ENCODE measurements at places on chromosomes 1 and 21. TPM values are rescaled to one million over a fixed set of nuclear protein-coding genes. Genes with fewer than 3 reads are reported as not detected.

DNA sequence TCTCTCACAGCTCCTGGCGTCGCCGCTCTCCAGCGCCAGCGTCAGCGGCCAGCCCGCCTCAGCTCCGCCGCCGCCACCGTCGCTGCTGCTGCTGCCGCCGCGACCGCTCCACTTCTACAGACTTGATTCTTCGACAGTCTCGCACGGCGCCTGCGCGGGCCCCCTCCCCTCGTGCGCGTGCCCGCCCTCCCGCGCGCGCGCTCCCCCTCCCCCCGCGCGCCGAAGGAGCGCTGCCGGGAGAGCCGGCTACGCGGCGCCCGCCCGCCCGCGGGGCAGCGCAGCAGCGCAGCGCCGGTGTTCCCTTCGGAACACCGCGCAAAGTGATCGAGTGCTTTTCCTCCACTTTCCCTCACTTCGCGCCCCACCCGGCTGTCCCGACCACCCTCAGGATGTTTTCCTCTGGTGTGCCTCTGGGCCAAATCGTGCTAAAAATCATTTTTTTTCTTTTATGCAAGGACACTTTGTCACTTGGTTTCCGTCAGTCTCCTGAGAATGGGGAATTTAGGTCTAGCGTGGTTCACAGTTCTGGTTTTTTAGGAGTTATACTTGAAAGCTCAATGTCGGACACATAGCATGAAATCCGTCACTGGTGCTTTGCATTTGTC lies at the start of gene IRF2BP2:
Gene IRF2BP2 (minus strand): TSS at position 118 of the 605 bp plus-strand sequence. CDS start 684 bp downstream, outside the sequence.
- H3K36me3 ChIP-seq: peaks cover 29% of the 10 kb centered on the region
- peaks cover 35% of the 10 kb centered on the region for H3K4me1 ChIP-seq
- peak; percentile 92 for DNase-seq
- peak within 1 kb of the TSS; percentile 99 for H3K27ac ChIP-seq
- H3K4me3 ChIP-seq: peak within 1 kb of the TSS; percentile 85

GRCh38 chr1:178020968-178021640 lies 51.2 kb upstream of the SEC16B start:
- no peak for DNase-seq
- no peaks in the 10 kb centered on the region for H3K27me3 ChIP-seq
- H3K36me3 ChIP-seq: peaks cover 11% of the 10 kb centered on the region
- no peaks in the 10 kb centered on the region for H3K4me1 ChIP-seq
- no peak overlapping the region for H3K27ac ChIP-seq

GRCh38 chr1:6098303-6099215 lies 52.9 kb downstream of the KCNAB2 start:
- DNase-seq: peak; percentile 41
- H3K4me3 ChIP-seq: no peak overlapping the region
- H3K27ac ChIP-seq: no peak overlapping the region
- no peaks in the 10 kb centered on the region for H3K36me3 ChIP-seq

DNA sequence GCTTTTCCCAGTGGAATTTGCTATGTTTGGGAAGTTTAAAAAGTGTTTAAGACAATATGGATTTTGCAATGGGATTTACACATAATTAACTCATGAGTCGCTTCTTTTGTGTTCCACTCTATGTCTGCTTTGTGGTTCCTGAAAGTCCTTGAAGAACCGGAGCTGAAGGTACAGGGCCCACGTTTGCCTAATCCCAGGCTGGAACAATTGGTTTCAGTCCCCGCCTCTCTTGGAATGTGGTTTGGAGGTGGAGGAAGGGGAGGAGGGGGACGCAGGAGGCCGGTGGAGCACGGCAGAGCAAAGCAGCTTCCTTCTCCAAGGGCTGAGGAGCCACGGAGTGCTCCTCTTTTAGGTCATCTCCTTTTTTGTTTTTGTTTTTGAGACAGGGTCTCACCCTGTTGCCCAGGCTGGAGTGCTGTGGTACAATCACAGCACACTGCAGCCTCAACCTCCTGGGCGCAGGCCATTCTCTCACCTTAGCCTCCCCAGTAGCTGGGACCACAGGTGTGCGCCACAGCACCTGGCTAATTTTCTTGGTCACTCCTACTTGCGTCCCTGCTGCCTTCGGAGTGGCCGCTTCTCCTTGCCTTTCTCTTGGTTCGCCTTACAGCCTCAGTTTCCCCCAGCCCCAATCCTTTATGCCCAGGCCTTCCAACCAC lies 129.5 kb upstream of the ERRFI1 start:
- H3K4me1 ChIP-seq: peaks cover 9% of the 10 kb centered on the region
- no peak for DNase-seq
- no peaks in the 10 kb centered on the region for H3K27me3 ChIP-seq
- no peaks in the 10 kb centered on the region for H3K36me3 ChIP-seq

DNA sequence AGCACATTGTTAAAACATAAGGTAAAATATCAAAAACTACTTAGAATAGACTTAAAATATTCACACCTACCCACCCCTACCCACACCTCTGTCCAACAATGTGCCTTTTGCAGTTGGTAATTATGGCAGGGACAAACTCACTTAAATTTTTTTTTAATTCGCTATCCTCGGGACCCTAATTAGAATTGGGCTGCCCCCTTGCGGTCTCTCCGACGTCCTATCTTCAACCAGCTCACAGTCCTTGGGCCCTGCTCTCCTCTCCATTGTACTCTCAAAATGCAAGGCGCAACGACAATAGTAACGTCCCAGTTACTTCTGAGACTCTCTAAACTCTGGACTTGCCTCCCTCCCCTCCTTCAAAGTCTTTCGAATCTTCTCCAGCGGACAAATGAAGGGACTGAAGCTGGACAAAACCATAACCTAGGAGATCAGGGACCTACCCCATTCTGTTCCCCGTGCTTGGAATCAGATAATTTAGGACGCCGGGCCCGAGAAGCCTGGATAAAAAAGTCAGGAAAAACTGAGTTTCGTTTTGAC lies 1.1 kb upstream of the CIART start:
- H3K4me1 ChIP-seq: peaks cover 8% of the 10 kb centered on the region
- DNase-seq: peak; percentile 79
- peak overlapping the region; percentile 64 for H3K4me3 ChIP-seq
- H3K27ac ChIP-seq: peak overlapping the region; percentile 96

DNA sequence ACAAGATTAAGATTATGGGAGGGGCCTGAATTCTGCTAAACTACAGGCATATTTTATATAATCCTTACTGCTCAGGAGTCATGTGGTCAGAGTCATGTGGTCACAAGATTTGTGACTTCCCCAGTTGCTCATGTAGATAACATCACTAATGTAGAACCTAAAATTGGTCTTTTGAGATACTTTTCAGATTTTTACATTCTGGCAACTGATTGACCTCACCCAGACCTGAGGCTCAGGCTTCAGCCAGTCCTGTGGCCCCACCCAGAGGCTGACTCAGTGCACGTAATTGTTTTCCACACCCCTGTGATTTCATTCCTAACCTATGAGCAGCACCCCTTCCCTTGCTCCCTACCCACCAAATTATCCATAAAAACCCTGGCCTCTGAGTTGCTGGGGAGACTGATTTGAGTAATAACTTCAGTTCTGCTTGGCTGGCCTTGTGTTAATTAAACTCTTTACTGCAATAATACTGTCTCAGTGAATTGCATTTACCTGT lies 41.7 kb upstream of the ZNF326 start:
- DNase-seq: no peak
- H3K27ac ChIP-seq: no peak overlapping the region
- no peaks in the 10 kb centered on the region for H3K4me1 ChIP-seq
- H3K27me3 ChIP-seq: no peaks in the 10 kb centered on the region
- H3K4me3 ChIP-seq: no peak overlapping the region

GRCh38 chr1:225446595-225446960 lies 18.7 kb upstream of the LBR start:
- H3K36me3 ChIP-seq: no peaks in the 10 kb centered on the region
- H3K27ac ChIP-seq: peak overlapping the region; percentile 70
- no peaks in the 10 kb centered on the region for H3K27me3 ChIP-seq
- H3K4me3 ChIP-seq: no peak overlapping the region

GRCh38 chr1:90989990-90990389 lies 31.8 kb downstream of the ZNF644 start:
- no peaks in the 10 kb centered on the region for H3K36me3 ChIP-seq
- no peaks in the 10 kb centered on the region for H3K27me3 ChIP-seq
- no peaks in the 10 kb centered on the region for H3K4me1 ChIP-seq
- DNase-seq: no peak

DNA sequence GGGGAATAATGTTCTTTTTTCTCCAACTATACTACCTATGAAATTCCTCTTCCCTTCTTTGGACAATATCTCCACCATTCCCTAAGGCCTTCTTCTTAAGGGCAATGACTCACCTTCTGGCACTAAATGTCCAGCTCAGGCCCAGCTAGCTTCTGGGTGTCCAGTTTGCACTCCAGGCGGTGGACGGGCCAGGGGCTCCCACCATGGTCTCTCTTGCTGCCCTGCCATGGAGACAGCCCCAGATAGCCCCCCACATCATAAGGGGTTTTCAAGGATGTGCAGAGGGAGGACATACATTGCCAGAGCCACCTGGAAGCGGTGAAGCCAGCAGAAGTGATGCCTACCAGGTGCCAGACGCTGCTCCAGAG lies 43.8 kb downstream of the C1orf198 start:
- DNase-seq: no peak
- H3K36me3 ChIP-seq: no peaks in the 10 kb centered on the region
- H3K4me3 ChIP-seq: no peak overlapping the region
- no peaks in the 10 kb centered on the region for H3K27me3 ChIP-seq

DNA sequence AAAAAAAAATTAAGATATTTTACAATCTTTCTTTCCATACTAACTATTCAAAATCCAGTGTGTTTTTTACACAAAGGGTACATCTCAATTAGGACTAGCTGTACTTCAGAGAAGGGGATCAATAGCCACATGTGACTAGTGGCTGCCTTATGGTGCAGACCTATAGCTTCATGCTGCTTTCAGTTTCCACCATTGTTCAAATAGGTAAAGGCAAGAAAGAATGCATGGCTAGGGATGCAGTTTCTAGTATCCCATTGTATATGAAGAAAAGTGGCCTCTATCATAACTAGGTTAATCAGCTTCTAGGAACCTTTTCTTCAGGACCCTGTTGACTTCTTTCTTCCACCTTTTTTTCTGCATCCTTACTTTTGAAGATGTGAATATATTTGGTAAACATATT lies 35.7 kb downstream of the OSBPL9 start:
- H3K4me1 ChIP-seq: peaks cover 31% of the 10 kb centered on the region
- H3K27ac ChIP-seq: no peak overlapping the region
- peaks cover 8% of the 10 kb centered on the region for H3K36me3 ChIP-seq
- no peak overlapping the region for H3K4me3 ChIP-seq

- H3K36me3 ChIP-seq: no peaks in the 10 kb centered on the region
- no peaks in the 10 kb centered on the region for H3K4me1 ChIP-seq
- H3K4me3 ChIP-seq: no peak overlapping the region
- H3K27ac ChIP-seq: no peak overlapping the region
- DNase-seq: no peak
These were observed 265.5 kb downstream of the GRIK1 start for GRCh38 chr21:29674343-29674742.

GRCh38 chr1:15258833-15259621 lies 12.0 kb downstream of the FHAD1 start:
- no peaks in the 10 kb centered on the region for H3K36me3 ChIP-seq
- H3K4me3 ChIP-seq: no peak overlapping the region
- DNase-seq: peak; percentile 13
- H3K4me1 ChIP-seq: peaks cover 45% of the 10 kb centered on the region

- H3K4me3 ChIP-seq: no peak overlapping the region
- no peaks in the 10 kb centered on the region for H3K4me1 ChIP-seq
- DNase-seq: no peak
- no peaks in the 10 kb centered on the region for H3K27me3 ChIP-seq
- H3K36me3 ChIP-seq: no peaks in the 10 kb centered on the region
- no peak overlapping the region for H3K27ac ChIP-seq
These were observed 20.9 kb downstream of the ERICH3 start for GRCh38 chr1:74652711-74653139.

GRCh38 chr1:203322500-203323179 lies 17.3 kb downstream of the BTG2 start:
- DNase-seq: no peak
- H3K27me3 ChIP-seq: no peaks in the 10 kb centered on the region
- H3K4me3 ChIP-seq: no peak overlapping the region
- no peaks in the 10 kb centered on the region for H3K36me3 ChIP-seq
- peaks cover 77% of the 10 kb centered on the region for H3K4me1 ChIP-seq

GRCh38 chr1:147605591-147605990 lies 64.3 kb downstream of the BCL9 start:
- no peak overlapping the region for H3K27ac ChIP-seq
- H3K4me3 ChIP-seq: no peak overlapping the region
- H3K36me3 ChIP-seq: peaks cover 18% of the 10 kb centered on the region
- peaks cover 13% of the 10 kb centered on the region for H3K4me1 ChIP-seq
- no peak for DNase-seq

DNA sequence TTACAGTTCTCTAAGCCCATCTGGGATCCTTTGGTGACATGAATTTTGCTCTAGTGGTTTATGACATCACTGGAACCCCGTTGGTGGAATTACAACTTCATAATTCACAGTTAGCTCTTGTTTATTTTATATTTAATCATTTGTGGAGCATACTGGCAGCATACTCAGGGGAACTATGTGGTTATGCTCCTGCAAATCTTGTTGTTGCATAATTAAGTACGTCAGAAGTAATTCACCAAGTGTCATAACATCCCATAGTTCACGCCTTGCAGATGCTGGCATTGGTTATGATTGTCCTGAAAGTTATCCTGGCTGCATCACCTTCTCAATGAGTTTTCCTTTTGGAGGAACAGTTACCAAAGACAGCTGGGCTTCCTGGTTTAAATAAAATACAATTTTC lies 16.5 kb downstream of the PRRX1 start:
- H3K36me3 ChIP-seq: no peaks in the 10 kb centered on the region
- peaks cover 3% of the 10 kb centered on the region for H3K27me3 ChIP-seq
- no peak for DNase-seq

ZNF670 gene
- total RNA-seq: 3.2 TPM

B3GALT5 gene
- total RNA-seq: not detected

TNFRSF4 gene
- total RNA-seq: 7.7 TPM

FRRS1 gene
- 6.8 TPM for total RNA-seq

SPRR3 gene
- total RNA-seq: not detected

C8B gene
- not detected for total RNA-seq

CHI3L2 gene
- total RNA-seq: 50.3 TPM

ANKRD45 gene
- total RNA-seq: 0.87 TPM

SLC2A5 gene
- 0.98 TPM for total RNA-seq

OR2T33 gene
- not detected for total RNA-seq

FABP3 gene
- 63.6 TPM for total RNA-seq

PRAMEF17 gene
- total RNA-seq: not detected

RBM11 gene
- 1.7 TPM for total RNA-seq

FAM177B gene
- total RNA-seq: 0.20 TPM

XCL1 gene
- 0.90 TPM for total RNA-seq

ATF3 gene
- total RNA-seq: 28.9 TPM

SHE gene
- 48.3 TPM for total RNA-seq

FAM110D gene
- total RNA-seq: 6.9 TPM

PCBP3 gene
- total RNA-seq: 3.8 TPM

PTGFR gene
- 3.0 TPM for total RNA-seq

LCA5L gene
- 1.8 TPM for total RNA-seq
